WTC11 (cell line): ENCODE measurements at places on chromosomes 12 and 14. TPM values are rescaled to one million over a fixed set of nuclear protein-coding genes. Genes with fewer than 3 reads are reported as not detected.

- peak; percentile 35 for DNase-seq
Measured at GRCh38 chr12:51368640-51369517, 22.3 kb downstream of the GALNT6 start.

DNA sequence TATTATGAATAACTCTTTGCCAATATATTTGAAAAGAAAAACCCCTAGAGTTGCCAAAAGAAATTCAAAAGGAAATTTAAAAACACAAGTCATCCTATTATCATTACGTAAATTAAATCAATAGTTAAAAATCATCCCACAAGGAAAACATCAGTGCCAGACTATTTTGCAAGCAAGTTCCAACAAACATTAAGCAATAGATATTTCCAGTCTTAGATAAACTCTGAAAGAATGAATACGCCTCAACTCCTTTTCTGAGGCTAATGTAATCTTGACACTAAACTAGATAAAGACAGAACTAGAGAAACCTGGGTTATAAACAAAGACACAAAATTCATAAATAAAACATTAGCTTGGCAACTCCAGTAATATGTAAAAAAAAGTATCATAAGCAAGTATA is 245.9 kb downstream of the FOXN3 start:
- no peak for DNase-seq

- peak; percentile 77 for DNase-seq
Measured at GRCh38 chr12:14417715-14418114, 52.2 kb downstream of the ATF7IP start.

DNA sequence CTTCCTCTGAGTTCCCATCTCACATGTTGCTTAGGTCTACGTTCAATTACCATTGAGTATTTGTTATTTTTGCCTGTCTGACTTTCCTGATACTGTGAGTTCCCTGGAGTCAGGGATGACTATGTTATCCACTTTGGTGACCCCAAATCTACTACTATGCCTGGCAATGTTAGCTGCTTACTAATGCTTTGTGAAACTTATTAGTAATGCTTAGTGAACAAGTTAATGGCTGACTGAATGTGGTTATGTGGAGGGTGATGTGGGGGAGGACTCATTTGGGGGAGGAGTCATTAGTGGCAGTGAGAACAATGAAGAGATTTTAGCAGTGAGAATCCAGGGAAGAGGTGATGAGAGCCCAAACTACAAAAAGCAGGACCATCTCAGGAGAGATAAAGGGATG is 121.6 kb downstream of the KTN1 start:
- no peak for DNase-seq

DNA sequence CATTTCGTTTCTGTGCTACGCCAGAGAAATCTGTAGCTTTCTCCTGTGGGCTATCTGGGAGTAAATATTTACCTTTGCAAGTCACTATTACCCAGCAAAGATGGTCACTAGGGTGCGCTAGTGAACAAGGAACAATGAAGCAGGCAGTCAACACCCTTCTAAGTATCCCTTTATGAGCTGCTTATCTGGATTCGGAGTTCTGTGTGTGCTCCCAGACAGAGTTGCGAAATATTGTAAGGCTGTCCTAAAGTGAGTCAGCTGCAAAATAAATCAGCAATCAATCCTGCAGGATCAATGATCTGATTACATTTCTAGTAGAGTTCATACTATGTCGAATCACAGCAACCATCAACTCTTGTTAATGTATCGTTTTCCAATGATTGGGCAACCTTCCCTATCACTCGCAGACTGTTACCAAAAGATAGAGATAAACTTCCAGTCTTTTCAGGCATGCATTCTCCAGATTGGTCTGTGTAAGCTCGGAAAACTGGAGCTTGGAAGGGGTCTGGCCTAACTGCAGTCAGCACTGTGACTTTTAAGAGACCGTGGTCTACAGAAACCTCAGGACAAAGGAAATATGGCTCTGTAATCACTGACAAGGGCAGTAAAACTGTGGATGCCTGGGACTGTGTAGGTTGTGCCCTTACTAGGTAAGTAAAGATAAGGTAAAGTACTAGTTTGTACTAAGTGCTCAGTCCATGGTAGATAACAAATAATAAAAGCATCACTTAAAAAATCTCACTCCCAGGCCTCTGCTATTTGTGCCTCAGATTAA is 133.5 kb downstream of the KCNK10 start:
- DNase-seq, result peak; percentile 83

GRCh38 chr12:30934811-30935210 is 8.3 kb downstream of the TSPAN11 start:
- no peak for DNase-seq

GRCh38 chr14:92850492-92850891 is 56.4 kb downstream of the GOLGA5 start:
- DNase-seq, result no peak

GRCh38 chr12:51911307-51911706 is 4.0 kb downstream of the ACVRL1 start:
- no peak for DNase-seq

DNA sequence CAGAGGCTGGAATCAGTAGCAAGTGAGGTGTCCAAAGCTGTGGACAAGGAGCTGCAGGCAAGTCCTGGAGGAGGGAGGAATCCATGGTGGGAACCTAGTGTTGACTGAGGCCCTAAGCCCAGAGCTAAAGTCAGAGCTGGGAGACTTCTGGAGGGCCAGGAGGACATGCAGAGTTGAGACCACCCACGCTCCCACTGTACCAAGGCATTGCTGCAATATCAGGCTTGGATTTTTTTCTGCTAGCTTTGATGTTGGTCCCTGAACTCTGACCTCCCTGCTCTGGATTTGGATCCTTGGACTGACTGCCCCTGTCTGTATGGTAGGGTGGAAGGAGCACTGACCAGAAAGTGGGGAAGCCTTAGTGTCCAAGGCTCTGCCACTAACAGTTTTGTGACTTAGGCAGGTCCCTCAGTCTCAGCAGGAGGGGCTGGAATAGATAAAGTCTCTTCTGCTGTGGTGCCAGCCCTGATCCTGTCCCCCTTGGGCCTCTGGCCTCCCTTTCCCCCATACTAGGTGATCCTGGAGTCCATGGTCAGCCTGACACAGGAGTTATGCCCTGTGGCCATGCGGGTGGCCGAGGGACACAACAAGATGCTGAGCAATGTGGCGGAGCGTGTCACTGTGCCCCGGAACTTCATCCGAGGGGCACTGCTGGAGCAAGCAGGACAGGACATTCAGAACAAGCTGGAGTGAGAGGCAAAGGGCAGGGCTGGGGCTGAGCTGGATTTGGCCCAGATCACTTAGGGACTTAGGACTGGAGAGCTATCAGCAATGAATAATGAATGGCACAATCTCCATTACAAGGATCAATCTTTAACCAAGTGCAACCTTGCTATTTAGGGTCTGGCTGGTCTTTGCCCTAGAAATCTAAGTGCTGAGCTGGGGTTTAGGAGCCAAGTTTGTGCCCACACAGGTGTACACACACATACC is 9.4 kb downstream of the CARMIL3 start:
- no peak for DNase-seq

DNA sequence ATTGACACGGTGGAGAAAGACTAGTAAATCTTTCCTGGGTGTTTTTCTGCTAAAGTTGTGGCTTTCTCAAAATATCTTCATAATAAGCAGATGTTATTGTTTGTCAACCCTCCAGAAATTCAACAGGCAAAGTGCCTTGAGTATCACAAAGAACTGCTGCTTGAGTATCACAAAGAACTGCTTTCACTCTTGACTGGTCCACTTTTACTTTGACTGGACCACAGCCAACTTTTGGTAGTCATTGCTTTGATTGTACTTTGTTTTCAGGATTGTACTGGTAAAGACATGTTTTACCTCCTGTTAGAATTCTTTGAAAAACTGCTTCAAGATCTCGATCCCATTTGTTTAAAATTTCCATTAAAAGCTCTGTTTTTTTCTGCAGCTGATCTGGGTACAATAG is 62.6 kb downstream of the PDZRN4 start:
- no peak for DNase-seq

DNA sequence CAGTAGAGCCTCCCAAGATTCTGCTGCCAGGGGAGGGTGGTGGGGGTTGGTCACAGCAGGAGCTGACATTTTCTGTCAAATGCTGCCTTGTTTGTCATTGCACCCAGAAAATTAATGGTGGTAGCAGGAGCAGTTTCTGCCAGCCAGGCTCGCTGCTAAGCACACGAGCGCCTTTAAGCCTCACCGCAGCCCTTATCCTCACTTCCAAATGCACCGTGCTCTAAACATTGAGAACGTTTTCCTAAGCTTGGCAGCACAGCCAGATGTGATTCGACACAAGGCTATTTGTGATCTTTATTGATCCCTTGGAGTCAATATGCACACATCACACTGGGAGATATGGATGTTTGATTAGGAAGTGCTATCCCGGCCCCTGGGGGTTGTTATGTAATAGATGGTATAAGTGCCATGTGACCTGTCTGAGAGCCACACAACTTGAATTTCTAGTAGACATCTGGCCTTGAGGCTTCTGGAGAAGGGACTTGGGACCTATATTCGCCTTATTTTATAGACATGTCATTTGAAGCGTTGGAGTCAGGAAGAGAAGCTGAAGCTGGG is 31.6 kb upstream of the BEGAIN start:
- no peak for DNase-seq

- DNase-seq, result no peak
Measured at GRCh38 chr12:87756721-87757120, 272.5 kb downstream of the C12orf50 start.

- peak; percentile 52 for DNase-seq
Measured at GRCh38 chr14:59465316-59466135, at the start of gene GPR135. TSS of gene GPR135 (minus strand) at chr14:59465380. CDS start at chr14:59465226, 154 bp downstream.

The KCNH3 gene
- total RNA-seq, result 0.27 to 0.44 TPM (median 0.44 TPM) in 3 replicates

The KERA gene
- not detected in 3 replicates for total RNA-seq

The ALKBH2 gene
- 15.2 to 20.7 TPM (median 19.8 TPM) in 3 replicates for total RNA-seq

The GLI1 gene
- 16.2 to 19.1 TPM (median 16.7 TPM) in 3 replicates for total RNA-seq

The COQ5 gene
- 35.1 to 44.9 TPM (median 44.5 TPM) in 3 replicates for total RNA-seq
